ENCODE measurements at places on chromosomes 1 and 21.

- DNase-seq: no peak
Observed at GRCh38 chr1:228335406-228336307, 71.0 kb downstream of the TRIM11 start.

GRCh38 chr21:15671188-15671587 is 58.6 kb upstream of the USP25 start:
- DNase-seq: no peak

- no peak for DNase-seq
Observed at GRCh38 chr1:204065174-204065985, 7.5 kb upstream of the SOX13 start.

DNA sequence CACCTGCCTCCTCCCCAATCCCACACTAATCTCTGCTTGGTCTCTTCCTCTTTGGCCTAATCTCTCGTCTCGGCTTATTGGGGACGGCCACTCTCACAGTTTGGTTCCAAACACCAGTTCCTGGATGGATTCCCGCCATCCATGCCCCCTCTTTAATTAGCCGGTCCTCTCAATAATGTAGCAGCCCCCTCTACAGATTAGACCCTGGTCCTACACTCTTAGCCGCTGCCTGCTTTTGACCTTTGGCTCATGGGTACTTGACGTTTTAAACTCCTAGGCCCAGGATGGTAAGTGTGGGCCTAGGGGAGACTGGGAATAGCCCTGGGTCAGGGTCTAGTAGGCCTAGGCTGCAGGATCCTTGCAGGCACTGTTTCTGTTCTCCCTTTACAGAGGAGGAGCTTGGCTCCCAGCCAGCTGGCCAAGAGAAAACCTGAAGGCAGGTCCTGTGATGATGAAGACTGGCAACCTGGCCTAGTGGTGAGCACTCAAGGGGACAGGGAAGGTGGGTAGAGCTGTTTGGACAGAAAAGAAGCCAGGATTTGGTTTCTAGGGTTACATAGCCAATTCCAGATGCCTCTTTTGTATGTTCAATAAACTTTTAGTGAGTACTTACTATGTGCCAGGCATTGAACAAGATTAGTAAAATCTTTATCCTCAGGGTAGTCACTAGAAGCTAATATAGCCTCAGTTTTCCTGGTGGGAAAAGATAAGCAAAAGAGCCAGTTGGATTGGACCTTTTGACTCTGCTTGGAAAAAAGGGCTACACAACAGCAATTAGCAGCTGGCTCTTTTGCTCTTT is 758 bp downstream of the RAD54L start:
- DNase-seq: peak; percentile 38

DNA sequence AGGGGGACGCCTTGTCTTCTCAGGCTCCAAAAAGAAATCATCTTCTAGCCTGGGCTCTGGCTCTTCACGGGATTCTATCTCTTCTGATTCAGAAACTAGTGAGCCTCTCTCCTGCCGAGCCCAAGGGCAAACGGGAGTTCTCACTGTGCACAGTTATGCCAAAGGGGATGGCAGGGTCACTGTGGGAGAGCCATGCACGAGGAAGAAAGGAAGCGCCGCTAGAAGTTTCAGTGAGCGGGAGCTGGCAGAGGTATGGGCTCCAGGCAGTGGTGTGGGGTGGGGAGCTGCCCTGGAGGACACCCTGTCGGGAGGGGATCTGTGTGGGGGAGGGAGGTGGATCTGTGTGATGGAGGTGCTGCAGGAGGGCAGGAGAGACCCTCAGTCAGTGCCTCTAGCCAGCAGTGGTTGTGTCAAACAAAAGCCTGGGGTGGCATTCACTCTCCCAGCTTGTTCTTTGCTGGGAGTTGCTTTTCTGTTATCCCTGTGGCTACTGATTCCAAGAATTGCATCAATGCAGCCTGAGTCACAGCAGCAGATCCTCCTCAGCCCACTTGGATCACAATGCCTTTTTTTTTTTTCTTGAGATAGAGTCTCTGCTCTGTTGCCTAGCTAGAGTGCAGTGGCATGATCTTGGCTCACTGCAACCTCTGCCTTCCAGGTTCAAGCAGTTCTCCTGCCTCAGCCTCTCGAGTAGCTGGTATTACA is 21.8 kb downstream of the KDM4A start:
- DNase-seq: no peak

DNA sequence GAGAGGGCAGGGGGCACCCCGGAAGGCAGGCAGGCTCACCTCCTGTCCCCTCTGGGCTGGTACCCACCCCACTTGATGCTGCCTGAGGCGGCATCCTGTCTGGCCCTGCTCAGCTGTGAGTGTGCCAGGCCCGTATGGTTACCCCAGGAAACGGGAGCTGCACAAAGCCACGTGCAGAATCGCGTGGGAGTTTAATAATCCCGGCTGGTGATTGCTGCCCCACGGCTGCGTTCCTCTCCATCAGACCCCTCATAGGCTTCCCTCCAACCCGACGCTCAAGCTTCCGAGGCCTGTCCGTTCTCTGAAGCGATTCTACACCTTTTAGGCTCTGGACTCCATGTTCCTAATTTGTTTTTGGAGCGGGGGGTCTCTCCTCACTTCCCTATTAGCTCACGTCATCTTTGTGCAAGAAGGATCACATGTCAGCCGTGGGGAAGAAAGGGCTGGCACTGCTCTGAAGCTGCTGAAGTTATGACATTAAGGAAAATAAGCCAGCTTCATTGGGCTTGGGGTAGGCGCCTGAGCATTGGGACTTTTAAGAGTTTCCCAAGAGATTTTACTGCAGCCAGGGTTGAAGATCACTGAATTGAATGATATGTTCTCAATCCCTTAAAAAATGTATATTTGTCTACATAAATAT is 1.1 kb upstream of the B3GALT5 start:
- no peak for DNase-seq

GRCh38 chr1:226444901-226445300 is 37.0 kb upstream of the PARP1 start:
- DNase-seq: peak; percentile 77

DNA sequence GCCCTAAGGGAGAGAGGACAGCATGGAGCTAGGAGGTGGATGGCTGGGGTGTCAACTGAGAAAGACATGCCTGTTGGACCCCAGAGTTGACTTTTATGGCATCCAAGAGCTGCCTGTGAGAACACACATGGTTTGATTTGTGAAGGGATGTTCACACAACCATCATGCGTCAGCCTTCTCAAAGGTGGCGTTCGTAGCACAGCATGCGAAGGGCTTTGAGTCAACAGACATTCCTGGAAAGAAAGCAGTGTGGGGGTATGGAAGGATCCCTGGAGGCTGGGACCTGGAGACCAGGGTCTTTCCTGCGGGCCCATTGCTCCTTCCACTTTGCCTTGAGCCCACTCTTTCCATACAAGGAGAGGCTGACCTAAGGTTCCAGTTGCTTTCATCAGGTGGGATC is 6.4 kb upstream of the WNT3A start:
- DNase-seq: no peak

DNA sequence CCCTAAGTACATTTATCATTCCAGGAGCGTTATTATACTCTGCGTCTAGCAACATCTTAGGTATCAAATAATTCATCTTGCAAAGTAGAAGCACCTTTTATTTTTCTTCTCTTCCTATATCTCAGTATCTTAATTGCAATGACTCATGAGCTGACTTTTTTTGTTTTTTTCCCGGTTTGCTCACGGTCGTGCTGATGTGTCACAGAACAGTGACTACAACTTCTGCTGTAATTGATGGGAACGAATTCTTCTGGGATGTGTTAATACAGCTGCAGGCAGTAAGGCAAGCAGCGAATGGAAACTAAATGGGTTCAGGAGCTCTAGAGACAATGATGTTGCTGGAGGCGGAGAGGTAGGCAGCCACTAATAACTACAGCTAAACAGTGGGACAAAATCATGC is 89.8 kb upstream of the TMPRSS15 start:
- DNase-seq: no peak

GRCh38 chr1:69441496-69441895 is 126.2 kb upstream of the LRRC7 start:
- no peak for DNase-seq

DNA sequence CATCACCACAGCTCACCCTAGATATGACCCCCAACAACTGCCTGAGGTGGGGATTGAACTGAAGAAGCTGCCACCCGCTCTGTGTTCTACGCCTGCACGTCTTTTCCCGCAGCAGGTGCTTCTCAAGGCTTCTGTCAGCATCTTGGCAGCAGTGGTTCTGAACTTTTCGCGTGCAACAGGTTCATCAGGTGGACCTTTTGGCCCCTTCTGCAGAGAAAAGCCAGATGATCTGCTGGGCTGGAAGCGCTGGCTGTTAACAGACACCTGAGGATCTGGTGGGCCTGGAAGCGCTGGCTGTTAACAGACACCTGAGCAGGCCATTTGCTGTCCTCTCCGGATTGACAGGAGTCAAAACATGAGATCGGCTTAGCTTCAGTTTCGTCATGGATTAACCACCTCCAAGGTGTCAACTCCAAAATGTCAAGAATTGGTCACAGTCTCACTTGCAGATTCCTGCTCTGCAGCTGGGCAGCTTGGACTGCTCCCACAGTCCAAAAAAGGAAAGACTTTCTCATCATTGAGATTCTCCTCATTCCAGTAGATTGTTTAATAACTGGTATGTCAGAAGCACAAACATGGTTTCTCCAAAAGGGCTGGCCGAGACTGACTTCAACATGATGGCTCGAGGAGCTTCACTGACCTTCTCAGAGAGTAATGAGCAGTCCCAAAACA is 4.7 kb downstream of the C1orf174 start:
- DNase-seq: no peak

DNA sequence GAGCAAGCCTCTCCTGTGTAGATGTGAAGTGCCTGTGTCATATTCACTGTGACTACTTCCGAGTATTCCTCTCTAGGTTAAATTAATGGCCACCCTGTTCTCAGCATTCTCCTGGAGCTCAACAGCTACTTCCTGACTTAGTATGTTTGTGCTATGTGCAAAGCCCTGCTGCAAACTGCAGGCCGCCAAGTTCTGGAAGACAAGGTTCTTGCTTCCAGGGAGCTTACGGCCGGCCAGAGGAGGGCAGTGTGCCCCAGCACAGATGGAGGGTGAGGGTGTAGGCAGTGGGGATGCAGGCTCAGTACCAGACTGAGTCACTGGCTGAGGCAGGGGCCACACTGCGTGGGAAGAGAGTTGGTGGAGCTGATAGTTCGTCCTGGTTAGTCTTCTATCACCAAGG is 43.2 kb downstream of the ELK4 start:
- peak; percentile 33 for DNase-seq

GRCh38 chr1:116879478-116880133 is 30.1 kb upstream of the PTGFRN start:
- no peak for DNase-seq

DNA sequence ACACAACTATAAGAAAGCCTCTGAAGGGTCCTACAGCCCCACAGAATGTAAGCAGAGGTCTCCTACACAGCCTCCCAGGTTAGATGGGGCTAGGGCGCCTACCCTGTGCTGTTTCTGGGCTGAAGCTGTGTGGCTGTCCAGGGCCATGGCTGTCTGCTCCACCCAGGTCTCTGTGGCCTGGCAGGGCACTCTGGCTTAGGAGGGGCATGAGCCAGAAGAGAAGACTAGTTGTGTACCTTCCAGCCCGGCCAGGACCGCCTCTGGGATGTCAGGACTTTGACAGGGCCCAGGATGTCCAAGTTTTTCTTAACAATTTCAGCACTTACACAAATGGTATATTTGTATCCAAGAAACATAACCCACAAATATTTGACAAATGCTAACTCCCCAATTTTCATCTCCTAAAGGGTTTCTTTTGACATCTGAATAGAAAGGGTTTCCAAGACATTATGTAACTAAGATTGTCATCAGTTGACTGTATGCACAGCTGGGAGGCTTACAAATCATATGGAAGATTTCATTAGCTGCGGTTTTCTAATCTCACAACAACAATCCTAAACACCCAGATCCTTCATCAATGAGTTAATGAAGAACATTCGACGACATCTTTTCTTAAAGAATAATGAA is 80.5 kb downstream of the HSF2BP start:
- DNase-seq: no peak

- no peak for DNase-seq
Observed at GRCh38 chr1:168097921-168098528, 38.7 kb downstream of the GPR161 start.

- no peak for DNase-seq
Observed at GRCh38 chr1:14880456-14881316, 272.9 kb upstream of the TMEM51 start.

DNA sequence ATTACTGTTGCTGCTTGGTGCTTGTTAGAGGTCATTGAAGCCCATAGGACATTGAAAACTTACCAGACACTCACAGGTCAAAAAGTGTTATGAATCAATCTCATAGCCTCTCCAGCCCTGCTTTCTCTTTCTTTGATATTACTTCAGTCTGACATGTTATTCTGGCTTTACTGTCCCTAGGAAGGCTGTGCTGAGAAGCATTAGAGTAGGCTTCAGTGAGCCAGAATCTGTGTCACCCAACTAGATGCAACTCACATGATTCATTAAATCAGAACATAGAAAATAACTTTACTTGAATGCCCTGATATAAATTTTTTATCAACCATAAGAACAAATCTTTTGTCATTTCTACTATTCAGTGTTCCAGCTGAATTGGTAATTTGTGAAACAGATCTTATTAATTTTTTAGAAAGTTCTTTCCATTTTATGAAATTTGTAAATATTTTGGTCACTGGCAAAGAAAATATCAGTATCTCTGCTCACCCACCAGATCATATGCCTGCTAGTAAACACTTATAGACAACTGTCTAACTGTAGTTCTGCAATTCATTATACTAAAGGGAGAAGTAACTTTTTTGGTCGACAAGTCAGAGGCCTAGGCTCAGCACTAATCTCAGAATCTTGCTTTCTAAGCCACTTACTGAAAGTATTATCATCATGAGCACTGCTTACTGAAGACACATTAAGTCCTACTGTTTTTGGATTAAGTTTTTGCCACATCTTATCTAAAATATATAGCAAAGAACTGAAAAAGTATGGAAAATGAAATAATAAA is 48.2 kb downstream of the RPAP2 start:
- DNase-seq: no peak

- DNase-seq: no peak
Observed at GRCh38 chr1:236407059-236407458, 13.0 kb downstream of the EDARADD start.

DNA sequence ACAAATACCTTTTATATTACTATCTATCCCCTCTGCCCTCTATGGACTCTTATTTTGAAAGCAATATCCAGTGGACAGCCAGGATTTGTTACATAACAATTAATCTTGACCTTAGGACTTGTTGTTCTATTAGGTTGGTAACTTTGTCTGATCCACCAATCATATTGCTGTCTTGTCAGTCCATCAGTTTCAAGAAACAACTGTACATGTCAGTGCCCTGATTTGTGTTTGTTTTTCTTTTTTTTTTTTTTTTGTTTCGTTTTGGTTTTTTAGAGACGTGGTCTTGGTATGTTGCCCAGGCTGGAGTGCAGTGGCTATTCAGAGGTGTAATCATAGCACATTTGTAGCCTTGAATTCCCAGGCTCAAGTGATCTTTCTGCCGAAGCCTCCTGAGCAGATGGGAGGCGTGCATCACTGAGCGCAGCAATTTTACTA is 1.5 kb upstream of the SCP2 start:
- DNase-seq: no peak
